ENCODE measurements at places on chromosomes 13 and 19.

GRCh38 chr13:112170823-112171569 lies 104.0 kb downstream of the SOX1 start:
- ATAC-seq: no peak

GRCh38 chr19:45793178-45793564 lies 526 bp upstream of the DMWD start:
- ATAC-seq: no peak

- ATAC-seq: no peak
Observed at GRCh38 chr19:15641901-15642491, 1.3 kb downstream of the CYP4F3 start.

DNA sequence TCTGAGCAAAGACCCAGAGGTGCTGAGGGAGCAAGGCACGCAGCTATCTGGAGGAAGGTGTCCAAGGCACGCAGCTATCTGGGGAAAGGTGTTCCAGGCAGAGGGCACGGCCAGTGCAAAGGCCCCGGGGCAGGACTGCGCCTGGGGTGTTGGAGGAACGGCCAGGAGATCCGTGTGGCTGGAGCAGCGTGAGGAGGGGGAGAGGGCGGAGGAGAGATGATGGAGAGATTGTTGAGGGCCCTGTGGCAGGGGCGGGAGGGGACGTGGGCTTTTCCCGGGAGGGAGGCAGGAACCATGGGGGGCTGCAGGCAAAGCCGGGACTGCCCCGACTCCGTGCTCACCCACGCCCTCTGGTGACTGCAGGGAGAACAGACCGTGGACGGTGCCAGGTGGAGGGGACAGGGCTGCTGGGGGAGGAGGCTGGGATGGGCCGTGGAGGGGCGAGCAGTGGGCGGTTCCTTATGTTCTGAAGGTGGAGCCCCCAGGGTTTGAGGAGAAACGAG lies 13.3 kb upstream of the MISP start:
- ATAC-seq: peak; percentile 73

DNA sequence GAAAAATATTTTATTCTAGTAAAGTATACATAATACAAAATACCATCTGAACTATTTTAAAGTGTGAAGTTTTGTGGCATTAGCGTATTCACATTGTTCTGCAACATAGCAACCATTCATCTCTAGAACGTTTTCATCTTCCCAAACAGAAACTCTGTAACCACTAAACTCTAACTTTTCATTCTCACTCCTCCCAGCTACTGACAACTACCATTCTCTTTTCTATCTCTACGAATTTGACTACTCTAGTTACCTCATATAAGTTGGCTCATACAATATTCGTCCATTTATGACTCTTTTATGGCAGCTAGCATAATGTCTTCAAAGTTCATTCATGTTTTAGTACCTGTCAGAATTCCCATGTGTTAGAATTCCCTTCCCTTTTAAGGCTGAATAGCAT lies 150.5 kb upstream of the MIR17HG start:
- no peak for ATAC-seq

- peak; percentile 50 for ATAC-seq
Observed at GRCh38 chr13:43908156-43909126, 28.7 kb downstream of the LACC1 start.

- no peak for ATAC-seq
Observed at GRCh38 chr19:9645472-9645871, 24.4 kb upstream of the ZNF561 start.

GRCh38 chr13:44912278-44913016 lies 76.8 kb downstream of the NUFIP1 start:
- ATAC-seq: no peak

DNA sequence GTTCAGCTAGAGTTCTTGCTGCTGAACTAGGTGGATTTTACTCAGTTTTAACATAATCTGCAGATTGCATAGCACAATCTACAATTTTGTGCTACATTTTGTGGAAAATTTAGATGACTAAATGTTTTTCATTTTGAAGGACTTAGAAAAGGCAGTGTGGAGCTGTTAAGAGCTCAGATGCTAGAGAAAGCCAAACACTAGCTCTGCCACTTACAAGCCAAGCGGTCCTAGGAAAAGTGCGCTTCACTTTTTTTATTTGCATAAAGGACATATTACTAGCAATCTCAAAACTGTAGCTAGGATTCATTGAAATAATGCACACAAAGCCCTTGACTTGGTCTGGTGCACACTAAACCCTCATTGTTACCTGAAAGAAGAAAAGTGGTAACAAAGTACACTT lies 8.1 kb upstream of the CSNK1A1L start:
- no peak for ATAC-seq

GRCh38 chr19:48340995-48341394 lies 15.6 kb downstream of the EMP3 start:
- no peak for ATAC-seq

- ATAC-seq: peak; percentile 62
Observed at GRCh38 chr19:19562665-19563347, 24.7 kb downstream of the CILP2 start.

DNA sequence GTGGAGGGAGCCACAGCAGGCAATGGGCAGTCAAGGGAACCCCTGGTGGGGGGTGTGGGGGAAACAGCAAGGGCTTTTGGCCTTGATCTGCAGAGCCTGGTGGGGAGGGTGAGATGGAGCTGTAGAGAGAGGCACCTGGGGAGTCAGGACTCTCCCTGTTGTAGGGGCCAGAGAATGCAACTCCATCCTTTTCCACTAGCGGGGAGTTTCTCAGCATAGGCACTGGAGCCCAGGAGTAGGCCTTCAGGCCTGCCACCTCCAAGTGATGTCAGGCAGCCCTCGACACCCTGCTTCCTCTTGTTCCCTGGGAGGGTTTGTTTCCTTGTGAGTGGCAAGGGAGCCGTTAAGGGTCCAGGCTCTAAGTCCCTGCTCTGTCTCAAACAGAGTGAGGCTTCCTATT lies 25.0 kb downstream of the MEGF8 start:
- no peak for ATAC-seq

- no peak for ATAC-seq
Observed at GRCh38 chr19:17861542-17862402, 2.1 kb downstream of the RPL18A start.

GRCh38 chr13:35917252-35917941 lies 213.8 kb downstream of the DCLK1 start:
- ATAC-seq: no peak

DNA sequence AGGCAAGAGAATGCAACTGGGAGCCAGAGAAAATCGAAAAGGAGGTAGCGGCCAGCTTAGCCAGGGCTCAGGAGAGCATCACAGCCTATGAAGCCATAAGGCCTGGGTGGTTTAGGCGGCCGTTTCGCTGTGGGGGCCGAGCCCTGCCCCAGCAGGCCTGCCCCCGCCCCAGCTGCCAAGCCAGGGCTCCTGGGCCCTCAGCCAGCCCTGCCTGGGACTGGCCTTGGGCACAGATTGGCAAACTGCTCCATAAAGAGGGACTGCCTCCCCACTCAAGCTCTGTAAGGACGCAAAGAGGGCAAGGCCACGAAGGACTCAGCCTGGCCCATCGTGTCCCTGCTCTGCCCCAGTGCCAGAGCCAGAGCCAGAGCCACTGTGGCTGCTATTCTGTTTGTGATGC lies 10.2 kb downstream of the ZNF653 start:
- no peak for ATAC-seq

- no peak for ATAC-seq
Observed at GRCh38 chr13:44298314-44298713, 75.3 kb upstream of the SERP2 start.

- ATAC-seq: no peak
Observed at GRCh38 chr13:23383151-23383550, 50.4 kb downstream of the SACS start.

- no peak for ATAC-seq
Observed at GRCh38 chr19:54517483-54517882, 14.9 kb downstream of the LAIR2 start.

DNA sequence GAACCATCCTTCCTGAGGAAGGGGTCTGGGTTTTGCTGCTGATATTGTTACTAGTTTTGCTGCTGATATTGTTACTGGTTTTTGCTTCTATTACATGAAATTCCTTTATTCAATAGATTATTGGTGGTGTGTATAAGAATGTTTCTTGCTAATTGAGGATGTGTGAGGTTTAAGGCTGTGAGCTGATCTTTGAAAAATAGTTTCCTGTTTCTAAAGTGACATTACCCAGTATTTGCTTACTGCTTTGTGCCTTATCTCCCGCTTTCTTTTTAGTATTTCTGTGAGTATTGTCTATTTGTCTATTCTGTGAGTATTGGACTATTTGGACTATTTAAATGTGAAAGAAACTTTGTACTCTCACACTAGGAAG lies 38.2 kb upstream of the C1QTNF9 start:
- no peak for ATAC-seq

- ATAC-seq: no peak
Observed at GRCh38 chr19:47762151-47762550, 16.4 kb upstream of the SELENOW start.

- ATAC-seq: no peak
Observed at GRCh38 chr13:46630431-46631178, 77.6 kb downstream of the LRCH1 start.

DNA sequence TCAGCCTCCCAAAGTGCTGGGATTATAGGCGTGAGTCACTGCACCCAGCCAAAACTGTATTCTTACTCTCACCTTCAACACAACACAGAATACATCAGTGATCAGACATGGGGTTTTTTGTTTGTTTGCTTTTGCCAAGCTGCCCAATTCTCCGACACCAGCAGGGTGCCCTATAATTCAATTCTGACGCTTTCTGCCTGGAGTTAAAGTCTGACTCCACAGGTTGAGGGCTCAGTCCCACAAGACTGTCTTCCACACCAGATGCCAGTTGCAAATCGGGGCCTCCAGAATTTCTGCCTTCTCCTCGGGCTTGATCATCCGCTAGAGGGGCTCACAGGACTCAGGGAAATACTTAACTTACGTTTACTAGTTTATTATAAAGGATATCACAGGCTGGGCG lies 22.1 kb downstream of the FBN3 start:
- no peak for ATAC-seq

- ATAC-seq: no peak
Observed at GRCh38 chr19:51784109-51784785, 10.7 kb upstream of the FPR3 start.

GRCh38 chr13:109694972-109695371 lies 91.4 kb downstream of the IRS2 start:
- no peak for ATAC-seq

DNA sequence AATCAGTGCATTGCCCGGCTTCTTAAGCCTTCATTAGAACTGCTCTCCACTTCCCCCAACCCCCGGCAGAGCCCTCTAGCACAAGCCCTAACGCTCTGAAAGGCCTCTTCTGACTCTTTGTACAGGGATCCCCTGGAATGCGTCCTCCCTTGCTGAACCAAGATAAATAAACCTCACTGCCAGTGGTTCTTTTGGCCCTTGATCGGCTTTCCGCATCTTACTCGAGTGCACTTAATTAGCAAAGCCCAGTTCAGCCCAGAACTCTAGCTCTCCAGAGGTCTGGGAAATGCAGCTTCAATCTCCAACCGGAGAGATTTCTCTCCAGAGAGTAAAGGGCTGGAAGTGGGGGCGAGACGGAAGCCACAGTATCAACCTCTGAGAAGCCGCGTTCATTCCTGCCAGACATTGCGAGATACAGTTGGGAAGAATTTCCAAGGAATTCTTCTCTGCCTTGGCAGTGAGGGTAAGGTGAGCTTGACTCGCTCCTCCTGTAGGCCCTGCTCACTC lies 8.7 kb upstream of the ZNF444 start:
- ATAC-seq: no peak

GRCh38 chr13:30572859-30573275 lies 44.9 kb upstream of the USPL1 start:
- ATAC-seq: peak; percentile 55

GRCh38 chr13:26468265-26468801 lies 89.2 kb upstream of the WASF3 start:
- ATAC-seq: no peak

DNA sequence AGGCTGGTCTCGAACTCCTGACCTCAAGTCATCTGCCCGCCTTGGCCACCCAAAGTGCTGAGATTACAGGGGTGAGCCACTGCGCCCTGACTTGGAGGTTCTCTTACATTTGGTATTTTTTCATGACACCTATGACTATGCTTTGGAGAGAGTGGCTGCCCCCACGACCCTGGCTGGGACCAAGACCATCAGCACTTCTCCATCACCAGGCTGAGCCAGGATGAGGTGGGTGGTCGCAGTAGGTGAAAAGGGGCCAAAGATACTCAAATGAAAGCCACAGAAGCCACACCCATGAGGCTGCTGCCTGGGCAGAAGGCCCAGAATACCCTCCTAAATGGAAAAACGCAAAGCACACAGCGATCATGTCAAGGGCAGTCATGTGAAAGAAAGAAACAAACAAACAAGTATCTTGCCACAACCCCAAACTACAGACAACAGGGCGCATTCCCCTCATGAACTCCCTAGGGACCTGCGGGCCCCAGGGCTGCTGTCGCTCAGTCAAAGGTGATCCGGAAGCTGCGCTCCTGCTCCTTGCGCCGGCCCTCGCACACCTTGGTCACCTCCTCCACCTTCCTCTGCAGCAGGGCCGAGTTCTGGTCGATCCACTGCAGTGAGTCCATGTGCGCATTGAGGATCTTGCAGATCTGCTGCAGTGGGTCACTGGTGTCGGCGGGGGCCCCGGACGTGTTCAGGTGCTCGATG lies 11.2 kb upstream of the IL4I1 start:
- no peak for ATAC-seq

DNA sequence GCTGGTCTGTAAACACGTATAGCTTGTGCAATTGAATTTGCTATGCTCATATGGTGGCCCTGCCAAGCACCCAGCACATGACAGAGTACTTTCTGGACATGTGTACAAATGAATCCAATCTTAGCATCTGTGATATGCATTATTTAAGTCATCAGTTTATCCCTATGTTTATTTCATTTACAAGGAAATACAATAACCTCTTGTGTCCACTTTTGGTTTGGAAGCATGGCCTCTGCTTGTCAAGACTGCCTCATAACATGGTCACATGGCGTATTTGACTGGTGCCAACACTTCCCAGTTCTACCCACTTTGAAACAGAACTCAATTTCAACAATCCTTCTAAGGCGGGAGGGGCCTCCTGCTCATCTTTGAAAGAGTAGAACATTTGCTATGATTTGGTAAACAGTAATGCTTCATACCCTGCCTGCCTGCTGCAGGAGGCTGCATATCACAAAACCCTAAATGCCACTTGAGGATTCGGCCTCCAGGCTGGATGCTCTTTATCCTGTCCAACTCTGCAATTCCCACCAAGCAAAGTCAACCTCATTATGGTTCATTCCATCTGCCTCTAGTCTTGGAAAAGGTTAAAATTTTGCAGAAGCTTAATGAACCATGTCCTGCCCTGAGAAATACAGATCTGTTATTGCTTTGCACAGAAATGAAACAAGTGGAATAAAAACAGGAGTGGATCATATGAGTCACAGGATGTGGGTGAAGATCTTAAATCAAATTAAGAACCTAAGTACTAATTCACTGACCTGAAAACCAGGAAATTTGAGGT lies 151.3 kb downstream of the CYSLTR2 start:
- ATAC-seq: peak; percentile 68

GRCh38 chr13:110301606-110302553 lies 5.1 kb downstream of the COL4A1 start:
- ATAC-seq: no peak
